Naive thymus-derived CD8-positive, alpha-beta T cell (primary cell): ENCODE measurements at places on chromosomes 7 and 10.
A peak's percentile ranks its signal among the peaks of the same experiment; 100 is the strongest.

- no peak for DNase-seq
Observed at GRCh38 chr7:3520206-3520605, 219.2 kb downstream of the SDK1 start.

DNA sequence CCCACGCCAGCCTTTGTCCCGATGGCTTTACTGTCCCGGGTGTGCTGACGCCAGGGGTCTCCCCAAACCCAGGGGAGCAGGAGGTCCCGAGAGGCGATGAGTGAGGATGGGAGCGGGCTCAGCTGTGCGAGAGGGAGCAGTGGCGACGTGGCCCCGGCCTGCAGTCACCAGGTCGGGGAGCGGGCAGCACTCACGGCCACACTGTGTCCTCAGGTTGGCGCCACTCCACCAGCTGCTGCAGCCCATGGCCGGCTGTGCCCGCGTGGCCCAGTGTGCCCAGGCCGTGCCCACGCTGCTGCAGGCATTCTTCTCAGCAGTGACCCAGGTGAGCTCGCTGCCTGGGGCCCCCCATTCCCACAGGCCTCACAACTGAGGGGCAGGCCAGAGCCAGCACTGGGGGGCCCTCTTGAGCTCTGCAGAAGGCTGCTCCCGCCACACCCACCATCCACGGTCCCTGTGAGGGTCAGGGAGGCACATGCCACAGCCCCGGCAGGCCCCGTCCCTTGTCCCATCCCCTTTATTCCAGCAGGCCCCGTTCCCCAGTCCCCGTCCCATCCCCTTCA is 13.3 kb downstream of the AP5Z1 start:
- DNase-seq: no peak

- no peak for DNase-seq
Observed at GRCh38 chr10:16009785-16010184, 149.5 kb upstream of the MINDY3 start.

GRCh38 chr7:66429498-66430163 is 199.1 kb upstream of the KCTD7 start:
- no peak for DNase-seq

DNA sequence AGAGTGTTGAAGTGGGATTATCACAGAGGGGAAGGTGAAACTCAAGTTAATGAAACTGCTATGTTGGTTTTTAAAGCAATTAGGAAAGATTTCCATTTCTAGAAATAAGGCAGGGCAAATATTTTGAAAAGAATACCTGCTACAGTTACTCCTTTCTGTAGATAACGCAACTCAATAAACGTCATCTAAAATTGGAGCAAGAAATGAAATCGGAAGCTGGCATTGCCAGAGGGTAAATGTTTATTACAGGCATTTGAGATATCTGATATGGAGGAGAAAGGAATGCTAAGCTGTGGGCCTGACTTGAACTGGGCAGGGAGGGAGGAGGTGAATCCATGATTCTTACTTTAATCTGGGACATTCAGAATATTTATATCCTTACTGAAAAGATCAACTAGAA is 217.0 kb upstream of the ADARB2 start:
- DNase-seq: no peak

DNA sequence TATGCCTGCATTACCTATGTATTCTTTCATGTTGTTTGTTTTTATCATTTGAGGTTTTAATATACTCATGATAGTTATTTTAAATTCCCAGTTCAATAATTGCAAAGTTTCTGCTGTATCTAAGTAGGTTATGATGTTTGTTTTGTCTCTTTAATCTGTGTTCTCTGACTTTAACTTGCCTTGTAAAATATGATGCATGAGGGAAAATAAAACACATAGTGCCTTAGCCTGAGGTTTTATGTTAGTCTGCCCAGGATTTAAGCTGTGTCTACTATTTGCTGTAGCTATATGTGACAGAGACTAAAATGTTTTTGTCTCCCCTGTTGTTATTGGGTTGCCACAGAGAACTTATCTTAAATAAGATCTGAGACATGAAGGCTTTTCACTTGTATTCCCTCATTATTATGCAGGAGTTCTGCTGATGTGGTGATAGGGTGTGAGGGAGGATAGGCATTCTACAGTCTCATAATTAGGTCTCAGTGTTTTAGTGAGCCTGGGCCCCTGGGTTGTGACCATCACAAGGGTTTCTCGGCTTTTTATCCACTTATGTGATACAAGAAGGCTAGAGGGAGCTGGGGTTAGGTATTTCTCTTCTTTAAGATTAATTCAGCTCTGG is 582.5 kb downstream of the CNTNAP2 start:
- no peak for DNase-seq

DNA sequence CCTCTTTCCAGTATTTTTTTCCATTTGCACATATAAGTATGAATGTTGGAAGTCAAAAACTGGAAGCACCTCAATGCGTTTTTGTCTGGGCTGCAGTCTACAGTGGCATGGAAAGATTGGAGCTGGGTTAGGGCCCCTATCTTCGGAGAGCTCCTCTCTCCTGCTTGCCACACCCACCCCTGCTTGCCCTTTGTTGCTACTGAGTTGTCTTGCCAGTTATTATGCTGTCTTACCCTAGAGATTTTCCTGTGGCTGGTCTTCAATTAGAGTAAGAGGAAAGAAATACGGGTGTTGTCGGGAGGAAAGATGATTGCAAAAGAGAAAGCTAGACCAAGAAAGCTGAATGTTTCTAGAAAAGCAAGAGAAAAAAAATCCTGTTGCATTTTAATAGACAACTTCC is 228.9 kb upstream of the CELF2 start:
- DNase-seq: no peak

GRCh38 chr10:110225756-110226542 is 18.5 kb downstream of the MXI1 start:
- peak; percentile 90 for DNase-seq
